ENCODE measurements at places on chromosomes 5 and 9.
A peak's percentile ranks its signal among the peaks of the same experiment; 100 is the strongest.

GRCh38 chr9:84879631-84880030 is 210.1 kb downstream of the NTRK2 start:
- DNase-seq = no peak

GRCh38 chr5:94944160-94944559 is 325.7 kb downstream of the SLF1 start:
- no peak for DNase-seq

- no peak for DNase-seq
Measured at GRCh38 chr5:35393901-35394300, 163.6 kb upstream of the PRLR start.

DNA sequence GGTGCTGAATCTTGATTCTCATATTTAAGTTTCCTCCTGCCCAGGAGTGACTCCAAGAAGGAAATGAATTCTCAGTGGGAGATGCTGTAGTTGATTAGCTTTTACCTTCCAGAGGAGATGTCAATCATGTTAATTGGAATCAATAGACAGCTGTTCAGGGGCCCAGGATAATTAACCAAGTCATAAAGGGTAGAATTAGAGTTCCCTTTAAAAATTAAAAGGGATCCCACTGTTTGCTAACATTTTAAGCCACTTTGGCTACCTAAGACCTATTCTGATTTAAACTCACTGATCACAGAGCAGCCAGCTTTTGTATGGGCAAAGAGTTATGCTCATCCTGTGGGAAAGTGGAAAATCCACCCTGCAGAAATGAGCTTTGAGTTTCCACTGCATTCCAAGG is 249.6 kb downstream of the SLIT3 start:
- no peak for DNase-seq

DNA sequence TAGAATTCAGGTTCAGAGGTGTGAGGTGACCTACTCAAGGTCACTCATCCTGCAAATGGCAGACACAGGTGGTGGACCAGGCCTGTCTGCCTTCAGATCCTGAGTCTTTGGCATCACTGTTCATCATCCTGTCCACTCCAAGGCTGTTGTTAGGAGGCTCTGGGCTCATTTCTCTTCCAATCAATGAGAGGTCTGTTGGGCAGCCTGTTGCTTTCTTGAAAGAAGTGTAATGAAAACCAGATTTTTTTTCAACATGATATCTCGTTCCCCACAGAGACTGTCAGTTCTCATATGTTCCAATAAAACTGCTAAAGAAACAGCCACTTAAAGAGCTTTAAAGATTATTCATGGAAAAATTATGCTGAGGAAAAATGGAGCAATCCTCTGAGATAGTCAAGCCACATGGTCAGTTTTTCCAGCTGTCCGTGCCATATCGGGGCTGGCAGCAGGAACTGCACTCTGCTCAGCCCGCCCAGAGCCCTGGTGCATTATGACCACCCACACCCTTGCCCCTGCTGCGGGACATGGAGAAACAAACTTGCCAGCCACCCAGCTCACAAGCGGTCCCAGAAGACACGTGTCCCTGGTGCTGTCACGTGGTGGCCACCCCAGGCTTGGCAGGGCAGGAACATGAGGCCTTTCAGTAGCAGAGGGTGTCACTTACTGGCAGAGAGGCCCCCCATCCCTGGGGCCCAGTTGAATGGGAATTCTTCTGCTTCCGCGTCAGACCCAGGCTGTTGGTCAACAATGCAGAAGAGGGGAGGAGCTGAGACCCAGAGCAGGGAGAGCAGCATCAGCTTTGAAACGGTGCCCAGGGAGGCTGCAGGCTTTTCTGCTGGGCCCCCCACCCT is 63.7 kb upstream of the ANGPTL2 start:
- peak; percentile 99 for DNase-seq

DNA sequence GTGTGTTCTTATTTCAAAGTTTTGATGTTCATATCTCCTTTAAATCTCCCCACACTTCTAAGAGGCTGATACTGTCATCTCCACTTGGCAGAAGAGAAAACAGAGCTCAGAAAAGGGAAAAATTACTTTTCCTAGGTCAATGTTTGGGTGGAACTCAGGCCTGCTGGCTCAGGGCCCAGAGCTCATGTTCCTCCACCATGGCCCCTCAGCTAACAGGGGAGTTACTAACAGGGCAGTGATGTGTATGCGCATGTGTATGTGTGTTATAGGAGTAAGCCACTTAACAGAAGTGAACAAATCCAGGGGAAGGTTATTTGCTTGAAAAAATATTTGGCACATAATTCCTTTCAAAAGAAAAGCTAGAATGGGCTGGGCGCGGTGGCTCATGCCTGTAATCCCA is 2.5 kb downstream of the C1QTNF2 start:
- no peak for DNase-seq

GRCh38 chr5:76615759-76616158 is 7.4 kb downstream of the F2RL2 start:
- DNase-seq = no peak

- DNase-seq = no peak
Measured at GRCh38 chr5:138569782-138570181, 5.4 kb downstream of the HSPA9 start.

GRCh38 chr5:83817591-83817990 is 96.9 kb upstream of the HAPLN1 start:
- DNase-seq = no peak

DNA sequence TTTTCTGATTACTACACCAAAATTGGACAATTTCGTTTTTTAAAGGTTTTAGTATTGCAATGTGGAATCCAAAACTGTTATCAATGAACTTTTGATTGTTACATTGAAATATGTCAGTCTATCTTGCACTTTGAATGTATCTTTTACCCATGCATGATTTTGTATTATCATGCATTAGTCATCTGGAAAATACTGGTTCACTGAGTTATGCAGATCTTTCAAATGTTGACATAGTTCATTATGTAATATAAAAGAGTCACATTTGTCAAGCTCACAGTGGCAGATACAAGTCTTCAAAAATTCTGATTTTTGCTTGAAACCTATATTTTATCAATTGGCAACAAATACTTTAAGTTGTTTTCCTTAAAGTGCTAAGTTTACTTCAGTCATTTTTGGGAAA is 85.2 kb downstream of the NR3C1 start:
- no peak for DNase-seq

GRCh38 chr5:89283728-89284493 is 400.9 kb upstream of the MEF2C start:
- DNase-seq = no peak

- DNase-seq = no peak
Measured at GRCh38 chr9:105760053-105760452, 65.7 kb downstream of the TMEM38B start.

DNA sequence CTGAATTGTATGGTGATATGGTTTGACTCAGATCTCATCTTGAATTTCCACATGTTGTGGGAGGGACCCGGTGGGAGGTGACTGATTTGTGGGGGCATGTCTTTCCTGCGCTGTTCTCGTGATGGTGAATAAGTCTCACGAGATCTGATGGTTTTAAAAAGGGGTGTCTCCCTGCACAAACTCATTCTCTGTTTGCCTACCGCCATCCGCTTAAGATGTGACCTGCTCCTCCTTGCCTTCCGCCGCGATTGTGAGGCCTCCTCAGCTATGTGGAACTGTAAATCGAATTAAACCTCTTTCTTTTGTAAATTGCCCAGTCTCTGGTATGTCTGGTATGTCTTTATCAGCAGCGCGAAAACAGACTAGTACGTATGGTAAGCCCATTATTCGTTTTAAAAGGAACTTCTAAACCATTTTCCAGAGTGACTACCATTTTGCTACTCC is 48.7 kb downstream of the SLC36A1 start:
- DNase-seq = no peak

- DNase-seq = no peak
Measured at GRCh38 chr5:76209297-76209696, 126.1 kb downstream of the SV2C start.

- DNase-seq = no peak
Measured at GRCh38 chr5:151703227-151703626, 16.5 kb upstream of the SPARC start.

GRCh38 chr9:536597-537511 is 304.6 kb upstream of the DMRT1 start:
- DNase-seq = no peak

GRCh38 chr5:61348447-61348846 is 16.4 kb downstream of the ZSWIM6 start:
- DNase-seq = no peak

DNA sequence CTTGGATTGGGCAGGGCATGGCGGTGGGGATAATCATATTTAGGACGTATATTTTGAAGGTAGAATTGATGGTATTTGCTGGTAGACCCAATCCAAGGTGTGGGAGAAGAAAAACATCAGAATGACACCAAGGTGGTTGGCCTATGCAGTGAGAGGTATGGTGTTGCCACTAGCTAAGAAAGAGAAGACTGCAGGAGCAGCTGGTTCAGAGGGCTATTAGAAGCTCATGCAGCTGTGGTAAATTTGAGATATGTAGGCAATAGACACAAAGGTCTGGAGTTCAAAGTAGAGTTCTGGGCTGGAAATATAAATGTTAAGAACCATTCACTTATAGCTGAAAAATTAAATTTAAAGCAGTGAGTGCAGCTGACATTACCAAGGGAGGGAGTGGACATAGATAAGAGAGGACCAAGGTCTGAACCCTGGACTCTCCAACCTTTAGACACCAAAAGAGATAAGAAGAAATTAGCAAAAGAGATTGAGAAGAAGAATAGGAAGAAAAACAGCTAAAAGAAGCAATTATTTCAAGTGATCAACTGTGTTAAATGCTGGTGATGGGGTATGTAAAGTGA is 74.7 kb upstream of the FAM169A start:
- DNase-seq = no peak

DNA sequence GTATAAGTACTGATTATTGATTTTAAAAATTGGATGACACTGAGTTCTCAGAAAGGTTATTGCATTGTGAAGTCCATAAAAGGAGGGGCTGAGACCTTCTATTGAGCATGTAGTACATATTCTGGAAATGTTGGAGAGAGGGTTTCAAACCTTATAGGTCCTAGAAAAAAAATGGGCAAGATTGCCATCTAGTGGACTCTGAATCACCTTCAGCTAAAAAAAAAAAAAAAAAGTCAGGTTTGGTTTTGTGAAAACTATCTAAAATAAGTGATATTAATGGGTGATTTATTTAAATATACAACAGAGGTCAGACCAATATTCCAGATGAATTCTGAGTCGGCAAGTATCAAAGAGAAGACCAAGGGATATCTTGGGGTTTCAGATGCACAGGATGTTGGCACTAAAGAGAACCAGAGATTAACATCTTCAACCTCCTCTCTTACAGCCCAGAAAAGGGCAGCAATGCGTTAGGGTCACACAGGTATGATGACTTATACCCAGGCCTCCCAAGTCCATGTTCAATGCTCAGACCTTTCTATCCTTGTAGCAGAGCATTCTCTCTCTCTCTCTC is 109.8 kb upstream of the NMUR2 start:
- DNase-seq = peak; percentile 24

DNA sequence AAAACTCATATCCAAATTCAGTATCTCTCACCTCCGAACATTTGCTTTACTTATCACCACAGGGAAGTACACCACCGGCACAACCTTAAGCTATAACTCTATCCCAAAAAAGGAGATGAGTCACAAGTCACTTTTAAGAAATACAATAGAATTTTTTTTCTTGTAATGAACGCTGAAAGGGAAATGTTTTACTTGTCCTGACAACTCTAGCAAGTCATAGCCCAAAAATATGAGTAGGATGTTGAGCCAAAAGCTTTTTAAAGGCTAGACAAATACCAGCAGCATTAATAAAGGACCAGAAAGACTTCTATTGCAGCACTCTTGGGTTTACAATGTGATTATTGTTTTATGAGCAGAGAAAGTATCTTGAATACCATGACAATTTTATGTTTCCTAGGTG is 147.3 kb upstream of the FST start:
- DNase-seq = peak; percentile 94

GRCh38 chr9:32454280-32454679 is 69.8 kb downstream of the ACO1 start:
- DNase-seq = no peak

- DNase-seq = no peak
Measured at GRCh38 chr9:123402981-123403509, 47.0 kb downstream of the CRB2 start.

DNA sequence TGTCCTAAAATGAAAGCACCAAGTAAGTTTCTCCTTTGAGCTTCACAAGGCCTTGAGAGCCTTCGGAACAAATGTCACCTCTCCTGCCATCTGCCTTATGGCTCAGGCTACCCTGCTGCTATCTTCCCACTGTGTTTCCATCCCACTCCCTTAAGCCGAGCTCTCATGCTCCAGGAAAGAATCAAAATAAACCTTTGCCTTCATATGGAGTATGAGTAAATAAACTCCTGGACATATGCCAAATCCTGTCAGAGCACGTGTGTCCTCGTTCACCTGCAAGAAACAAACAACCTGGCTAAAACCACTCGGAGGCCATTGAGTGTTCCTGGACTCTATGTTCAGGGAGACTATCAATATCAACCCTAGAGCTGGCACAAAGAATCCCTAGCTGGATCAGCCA is 122.3 kb upstream of the CCDC112 start:
- DNase-seq = no peak

DNA sequence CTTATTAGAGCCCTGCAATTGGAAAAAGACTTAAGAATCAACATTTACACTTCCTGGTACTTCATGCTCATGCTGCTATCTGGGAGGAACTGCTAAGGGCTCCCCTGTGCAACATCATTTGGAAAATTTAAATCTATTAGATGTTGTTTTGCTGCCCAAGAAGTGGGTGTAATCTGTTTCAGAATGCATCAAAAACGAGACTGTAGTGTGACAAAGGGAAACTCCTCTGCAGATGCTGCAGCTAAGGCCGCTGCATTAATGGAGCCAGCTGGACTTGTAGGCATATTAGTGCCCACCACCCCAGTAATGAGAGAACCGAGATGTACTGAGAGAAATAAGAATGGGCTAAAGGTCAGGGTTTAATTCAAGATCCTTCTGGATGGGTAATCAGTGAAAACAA is 11.1 kb upstream of the PAIP1 start:
- no peak for DNase-seq

DNA sequence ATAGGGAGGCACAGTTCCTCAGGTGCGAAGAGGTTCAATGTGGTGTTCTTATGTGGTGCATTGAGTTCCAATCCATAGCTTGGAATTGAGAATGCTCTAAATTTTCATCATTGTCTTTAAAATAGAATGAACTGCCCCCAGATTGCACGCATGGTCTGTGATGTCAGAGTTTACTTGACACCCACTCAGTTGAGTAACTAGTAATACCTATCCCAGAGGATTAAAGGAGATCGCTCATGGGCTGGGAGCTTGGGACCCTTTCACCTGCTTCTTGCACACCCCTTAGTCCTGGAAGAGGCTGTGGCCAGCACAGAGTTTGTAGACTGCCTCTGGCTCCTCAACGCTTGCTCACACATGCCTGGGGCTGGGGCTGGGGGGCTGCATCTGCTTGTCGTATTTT is 95.1 kb upstream of the OTULINL start:
- DNase-seq = no peak
